ENCODE measurements at places on chromosomes 6 and 20.

DNA sequence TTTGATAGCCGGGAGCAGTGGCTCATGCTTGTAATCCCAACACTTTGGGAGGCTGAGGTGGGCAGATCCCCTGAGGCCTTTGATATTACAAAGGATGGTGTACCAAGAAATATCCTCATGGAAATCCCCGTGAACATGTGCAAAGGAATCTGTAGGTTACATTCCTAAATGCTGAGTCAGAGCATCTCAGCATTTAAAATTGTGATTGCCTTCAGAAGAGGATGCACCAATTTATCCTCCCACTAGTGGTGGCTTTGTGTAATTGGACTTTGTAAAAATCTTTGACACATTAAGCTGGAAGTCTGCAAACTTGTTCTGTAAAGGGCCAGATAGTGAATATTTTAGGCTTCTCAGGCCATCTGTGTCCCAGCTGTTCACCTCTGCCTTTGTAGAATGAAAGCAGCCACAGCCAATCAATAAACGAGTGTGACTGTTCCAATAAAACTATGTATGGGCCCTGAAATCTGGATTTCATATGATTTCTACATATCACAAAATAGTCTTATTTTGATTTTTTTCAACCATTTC lies 11.8 kb downstream of the TMEM14B start:
- peak; percentile 19 for DNase-seq

DNA sequence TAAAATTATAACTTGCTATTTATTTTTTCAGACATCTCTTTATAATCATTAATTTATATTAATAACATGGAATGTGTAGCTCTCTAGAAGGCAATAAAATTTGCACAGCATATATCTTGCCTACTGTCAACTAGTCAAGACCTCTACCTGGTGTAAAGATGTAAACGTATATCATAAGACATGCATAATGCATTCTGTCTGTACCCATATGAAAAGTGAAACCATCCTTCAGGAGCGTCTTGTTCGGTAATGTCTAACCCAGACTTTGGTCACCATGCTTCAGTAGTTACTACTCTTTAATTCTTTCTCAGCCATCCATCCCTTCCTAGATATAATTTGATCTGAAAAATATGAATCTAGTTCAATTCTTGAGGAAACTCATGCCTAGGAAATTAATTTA lies 21.0 kb downstream of the CEP43 start:
- DNase-seq: peak; percentile 10

DNA sequence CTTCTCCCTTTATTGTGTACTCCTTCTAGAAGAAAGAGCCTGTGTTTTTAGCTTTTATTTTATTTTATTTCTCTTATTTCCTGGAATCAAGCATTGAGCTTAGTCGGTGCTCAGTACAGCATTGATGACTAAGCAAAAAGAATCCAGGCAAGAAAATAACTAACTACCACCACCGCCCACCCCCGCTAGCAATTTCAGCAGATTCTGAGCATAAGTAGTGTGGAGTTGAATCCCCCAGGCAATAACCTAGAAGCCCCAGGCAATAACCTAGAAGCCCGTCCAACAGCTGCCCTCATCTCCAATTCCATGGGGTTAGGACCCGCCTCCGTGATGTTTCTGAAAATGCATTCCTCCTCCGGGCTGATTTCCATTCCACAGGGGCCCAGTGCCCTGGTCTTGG lies 258.0 kb upstream of the TAB2 start:
- no peak for DNase-seq

- DNase-seq: no peak
These were observed 859 bp downstream of the PPP1R10 start for GRCh38 chr6:30615958-30616810.

- no peak for DNase-seq
These were observed 14.9 kb downstream of the PHACTR2 start for GRCh38 chr6:143692696-143693095.

- no peak for DNase-seq
These were observed 92.5 kb downstream of the B3GAT2 start for GRCh38 chr6:70864401-70864800.

- DNase-seq: no peak
These were observed 10.3 kb upstream of the BLCAP start for GRCh38 chr20:37538003-37538402.

DNA sequence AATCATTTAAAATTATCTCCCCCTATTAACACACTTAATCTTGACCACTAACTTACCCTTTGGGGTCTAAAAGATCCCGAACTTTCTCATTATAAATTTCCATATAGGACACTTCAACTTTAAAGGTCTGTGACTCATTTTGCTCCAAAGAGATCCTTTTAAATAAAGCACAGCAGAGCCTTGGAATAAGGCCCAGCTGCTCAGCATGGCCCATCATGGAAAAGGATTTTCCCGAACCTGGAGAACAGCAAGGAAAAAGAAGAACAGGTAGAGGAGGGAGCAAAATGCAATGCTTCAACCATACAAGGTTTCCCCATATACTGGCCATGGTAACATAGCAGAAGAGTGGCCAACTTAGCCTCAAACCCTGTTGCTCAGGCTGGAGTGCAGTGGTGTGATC lies 132.1 kb downstream of the KIF13A start:
- no peak for DNase-seq

DNA sequence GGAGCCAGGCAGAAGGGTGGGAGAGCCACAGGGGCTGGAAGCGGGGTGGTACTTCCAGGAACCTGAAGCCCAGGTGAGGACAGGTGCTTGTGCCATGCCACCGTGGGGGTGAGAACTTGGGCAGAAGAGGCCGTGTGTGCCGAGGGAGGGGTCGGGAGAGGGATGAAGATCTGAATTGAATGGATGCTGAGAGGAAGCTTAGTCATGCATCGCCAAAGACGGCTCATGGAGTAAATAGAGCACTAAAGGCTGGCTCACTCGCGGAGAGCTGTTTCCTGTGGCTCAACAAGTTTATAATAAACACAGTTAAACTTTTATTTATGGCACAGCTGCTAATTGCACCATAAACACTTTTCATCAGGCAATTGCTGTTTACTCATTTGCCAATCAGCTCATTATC lies 21.7 kb upstream of the MYT1 start:
- no peak for DNase-seq

DNA sequence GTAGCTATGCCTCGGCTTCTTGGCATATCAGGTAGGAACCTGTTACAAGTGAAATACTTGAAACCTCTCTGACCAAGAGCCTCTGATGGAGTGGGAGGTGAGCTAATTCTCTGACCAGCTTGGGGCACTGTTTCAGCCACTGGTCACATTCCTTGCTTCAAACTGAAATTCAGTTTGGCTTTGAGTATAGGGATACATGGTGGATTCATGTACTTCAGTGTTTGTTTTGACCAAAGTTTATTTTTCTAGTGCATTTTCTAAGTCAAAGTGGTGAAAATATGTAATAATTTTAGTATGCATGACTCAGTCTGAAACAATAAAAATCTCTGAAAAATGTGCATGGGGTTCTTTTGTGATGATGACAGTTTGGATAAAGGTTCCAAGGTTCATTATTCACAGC lies 18.6 kb downstream of the TTPAL start:
- no peak for DNase-seq

- DNase-seq: no peak
These were observed 203.0 kb downstream of the ZDHHC14 start for GRCh38 chr6:157584036-157584435.
